ENCODE measurements at places on chromosomes 3 and 15. TPM values are rescaled to one million over a fixed set of nuclear protein-coding genes. Genes with fewer than 3 reads are reported as not detected.

The PTH1R gene
- total RNA-seq: 0.26 TPM

The PARP3 gene
- 5.4 TPM for total RNA-seq

The TICRR gene
- total RNA-seq: 13.9 TPM

The UBP1 gene
- 78.1 TPM for total RNA-seq

The ATP13A5 gene
- total RNA-seq: 0.29 TPM

GRCh38 chr3:48723725-48724124 is 6.7 kb upstream of the IP6K2 start:
- DNase-seq: no peak
- H3K4me1 ChIP-seq: peaks cover 15% of the 10 kb centered on the region
- H3K27ac ChIP-seq: no peak overlapping the region
- H3K27me3 ChIP-seq: no peaks in the 10 kb centered on the region
- no peak overlapping the region for H3K4me3 ChIP-seq

- DNase-seq: no peak
- H3K36me3 ChIP-seq: no peaks in the 10 kb centered on the region
- no peaks in the 10 kb centered on the region for H3K27me3 ChIP-seq
- no peak overlapping the region for H3K4me3 ChIP-seq
These were observed 343.0 kb downstream of the ZBTB20 start for GRCh38 chr3:114804099-114804498.

GRCh38 chr3:73423116-73423515 is 201.6 kb downstream of the PDZRN3 start:
- H3K4me3 ChIP-seq: no peak overlapping the region
- DNase-seq: no peak
- peaks cover 3% of the 10 kb centered on the region for H3K36me3 ChIP-seq
- no peak overlapping the region for H3K27ac ChIP-seq
